ENCODE measurements at places on chromosomes 3 and 15.

GRCh38 chr15:88638626-88639372, at the start of gene ISG20:
Gene ISG20 (plus strand): TSS chr15:88639016. CDS start chr15:88639367, 351 bp downstream.
- DNase-seq: peak; percentile 77

DNA sequence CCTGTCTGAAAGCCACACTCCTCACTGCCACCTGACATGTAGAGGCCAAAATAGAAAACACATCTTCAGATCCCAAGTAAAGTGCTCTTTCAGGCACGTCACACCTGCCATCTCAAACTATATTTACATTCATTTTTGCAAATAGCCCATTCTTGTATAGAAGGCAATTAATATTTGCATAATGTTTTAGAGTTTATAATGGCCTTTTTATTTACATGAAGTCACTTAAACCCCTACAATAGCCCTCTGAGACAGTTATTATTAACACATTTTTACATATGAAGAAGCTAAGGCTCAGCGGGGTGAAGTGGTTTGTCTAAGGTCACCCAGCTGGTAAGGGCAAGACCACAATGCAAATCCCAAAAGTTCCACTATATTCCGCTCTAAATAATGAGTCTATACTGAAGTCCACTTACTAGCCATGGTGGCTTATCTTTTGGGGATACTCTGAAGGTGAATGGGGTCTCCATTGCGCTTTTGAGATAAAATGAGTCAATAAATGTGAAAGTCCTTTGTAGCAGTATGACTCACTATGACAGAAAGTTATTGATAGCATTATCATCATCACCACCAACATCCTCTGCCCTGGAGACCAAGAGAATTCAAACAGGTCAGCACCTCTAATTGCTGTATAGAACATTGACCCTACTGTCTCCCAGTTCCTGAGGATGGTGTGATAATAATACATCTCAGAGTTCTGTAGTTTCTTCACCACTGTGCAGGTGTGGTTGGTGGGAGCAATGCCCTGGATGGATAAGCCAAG, 155.9 kb upstream of the BCL6 start:
- DNase-seq: no peak

GRCh38 chr3:14767245-14768051, 51.3 kb upstream of the FGD5 start:
- DNase-seq: no peak

DNA sequence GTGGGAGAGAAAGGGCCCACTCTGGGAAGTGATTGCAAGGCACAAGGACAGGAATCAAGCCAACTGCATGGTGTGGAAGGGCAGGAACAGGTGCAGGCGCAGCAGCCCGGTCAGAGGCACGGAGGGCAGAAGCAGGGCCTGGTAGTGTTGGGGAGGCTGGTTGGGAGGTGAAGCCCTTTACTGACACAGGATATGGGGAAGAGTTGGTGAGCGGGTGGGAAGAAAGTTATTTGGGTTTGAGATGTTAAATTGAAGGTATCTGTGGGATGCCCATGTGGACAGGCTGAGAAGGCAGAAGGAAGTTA, 83.6 kb upstream of the ABHD2 start:
- no peak for DNase-seq

DNA sequence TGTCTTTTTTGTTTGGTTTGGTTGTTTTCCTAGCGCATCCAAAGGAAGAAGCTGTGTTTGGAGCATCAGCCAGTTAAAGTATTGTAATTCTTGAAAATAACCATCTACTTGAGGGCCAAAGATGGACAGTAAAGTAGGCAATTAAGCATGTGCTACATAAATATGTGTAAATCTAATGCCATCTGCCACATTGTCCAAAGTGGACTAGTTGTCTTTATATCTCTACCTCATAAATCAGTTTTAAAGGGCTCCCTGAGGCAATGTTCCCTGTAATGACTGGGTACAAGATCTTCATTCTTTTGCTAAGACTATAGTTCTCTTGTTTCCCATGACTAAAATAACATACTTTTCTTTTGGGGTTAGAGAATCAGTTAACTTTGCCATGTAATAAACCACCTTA, 460.0 kb upstream of the RARB start:
- DNase-seq: no peak

GRCh38 chr3:10594915-10595314, 89.5 kb upstream of the ATP2B2 start:
- no peak for DNase-seq

- no peak for DNase-seq
Measured at GRCh38 chr3:184645336-184645735, 66.5 kb downstream of the MAGEF1 start.

GRCh38 chr3:62874711-62875557, at the start of gene CADPS:
Gene CADPS (minus strand): TSS chr3:62875416. CDS start chr3:62875029, 387 bp downstream.
- DNase-seq: no peak

DNA sequence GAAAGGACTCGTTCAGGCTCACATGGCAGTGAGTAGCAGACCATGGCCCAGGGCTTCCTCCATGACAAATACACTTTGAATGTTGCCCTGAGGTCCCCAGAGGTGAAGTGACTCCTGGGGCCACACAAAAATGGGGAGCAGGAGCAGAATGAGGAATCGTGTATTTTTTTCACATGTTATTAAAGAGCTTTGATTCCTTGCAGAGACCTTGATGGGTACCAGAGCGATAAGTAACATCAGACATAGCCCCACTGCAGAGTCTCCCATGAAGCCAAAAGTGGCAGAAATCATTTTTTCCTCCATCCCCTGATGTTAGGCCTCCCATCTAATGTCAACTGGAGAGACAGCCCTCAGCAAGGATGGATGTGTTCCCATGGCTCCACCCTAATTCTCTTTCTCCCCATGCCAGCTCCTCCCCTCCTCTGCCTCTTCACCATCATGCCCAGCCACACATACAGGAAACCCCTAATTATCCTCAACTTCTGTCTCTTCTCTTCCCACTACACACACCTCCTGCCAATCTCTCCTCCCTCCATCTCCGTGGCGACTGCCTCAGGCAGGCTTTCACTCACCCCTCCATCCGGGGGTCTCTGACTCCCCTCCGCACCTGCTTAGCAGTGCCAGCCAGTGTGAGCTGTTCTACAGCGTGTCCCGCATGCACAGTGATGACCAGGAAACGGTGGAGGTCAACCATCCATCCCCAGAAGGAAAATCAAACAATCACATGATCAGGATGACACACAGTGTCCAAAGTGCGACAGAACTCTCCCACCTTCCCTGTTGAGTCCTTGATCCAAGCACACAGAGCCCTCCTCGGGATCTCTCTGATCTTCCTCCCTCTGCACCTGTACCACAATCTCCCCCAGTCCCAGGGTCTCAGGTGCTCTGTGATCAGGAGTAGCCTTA, 7.1 kb upstream of the SSUH2 start:
- no peak for DNase-seq

- no peak for DNase-seq
Measured at GRCh38 chr15:72112116-72112515, 5.8 kb downstream of the MYO9A start.

- DNase-seq: no peak
Measured at GRCh38 chr3:67809370-67809935, 155.0 kb upstream of the SUCLG2 start.

DNA sequence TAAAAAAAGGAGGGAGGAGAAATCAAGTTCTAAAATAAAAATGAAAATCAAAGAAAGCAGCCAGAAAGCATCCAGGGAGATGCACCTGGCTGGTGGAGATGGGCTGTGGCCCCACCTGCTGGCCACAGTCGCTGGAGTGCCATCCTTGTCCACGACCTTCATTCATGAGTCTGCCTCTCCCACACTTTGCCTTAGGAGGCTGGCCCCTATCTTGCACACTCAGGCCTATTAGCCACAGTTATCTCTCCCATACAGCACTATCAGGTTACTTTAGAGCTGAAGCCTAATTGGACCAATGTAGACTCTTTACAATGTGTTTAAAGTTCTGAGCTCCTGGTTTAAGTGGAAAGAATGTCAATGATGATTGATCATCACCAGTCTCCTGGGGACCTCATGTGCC, 392.0 kb upstream of the RORA start:
- no peak for DNase-seq

DNA sequence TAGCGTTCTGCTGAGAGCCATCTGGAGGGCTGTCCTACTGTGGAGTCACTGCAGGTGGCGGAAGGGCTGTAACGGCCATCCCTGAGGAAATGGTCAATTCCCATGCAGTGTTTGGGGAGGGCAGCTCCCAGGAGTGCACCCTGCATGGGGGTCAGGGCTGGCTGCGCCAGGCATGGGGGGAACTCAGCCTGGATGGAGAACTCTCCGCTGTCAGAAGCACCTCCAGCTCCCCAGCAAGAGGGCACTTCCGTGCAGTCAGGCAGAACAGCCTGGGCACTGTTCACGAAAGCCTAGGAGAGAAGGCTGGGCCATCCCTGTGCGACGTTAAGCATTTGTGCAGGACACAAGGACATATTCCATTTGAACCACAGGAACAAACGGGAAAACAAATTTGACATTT, 105.2 kb downstream of the LRIG1 start:
- no peak for DNase-seq

- no peak for DNase-seq
Measured at GRCh38 chr3:52983336-52983807, 62.5 kb downstream of the SFMBT1 start.

DNA sequence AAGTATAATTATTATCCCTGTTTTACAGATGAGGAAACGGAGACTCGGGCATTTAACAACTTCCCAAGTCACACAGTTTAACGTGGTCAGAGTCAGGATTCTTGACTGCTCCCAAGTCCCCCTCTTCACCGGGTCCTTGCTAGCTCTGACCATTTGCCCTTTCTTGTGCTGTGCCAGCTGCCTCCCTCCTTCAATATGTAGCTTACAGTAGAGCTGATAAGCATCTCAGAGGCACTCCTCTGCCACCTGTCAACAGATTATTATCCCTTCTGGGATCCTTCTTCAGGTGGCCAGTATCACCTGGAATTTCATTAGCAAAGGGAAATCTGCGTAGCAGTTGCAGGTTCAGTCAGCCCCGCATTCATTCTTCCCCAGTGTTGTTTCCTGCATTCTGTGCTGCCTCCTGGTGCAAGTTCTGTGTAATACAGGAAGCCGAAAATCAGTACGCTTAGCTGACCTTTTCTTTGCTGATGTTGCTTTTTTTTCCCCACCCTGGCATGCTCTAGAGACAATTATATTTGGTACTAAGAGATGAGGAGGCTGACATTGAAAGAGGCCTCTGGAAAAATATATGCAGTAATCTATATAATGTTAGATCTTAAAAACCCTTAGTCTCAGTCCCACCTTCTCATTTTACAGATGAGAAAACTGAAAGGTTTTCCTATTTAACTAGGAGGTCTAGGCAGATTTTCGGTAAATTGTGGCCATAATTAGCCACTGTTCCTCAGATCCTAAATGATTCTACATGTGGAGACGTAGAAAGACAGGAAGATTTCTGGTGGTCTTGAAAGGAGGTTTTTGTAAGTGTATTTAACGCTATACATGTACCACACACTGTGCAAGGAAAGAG, 24.8 kb downstream of the TMOD2 start:
- DNase-seq: no peak

Data from stimulated activated CD4-positive, alpha-beta T cell treated with anti-CD3 and anti-CD28 coated beads, TNF-alpha, amount 100 ng/mL, for 4 hours (primary cell).